ENCODE measurements at places on chromosomes 1 and 21. TPM values are rescaled to one million over a fixed set of nuclear protein-coding genes. Genes with fewer than 3 reads are reported as not detected.

- no peak for DNase-seq
These were observed 64.0 kb downstream of the SLC9A1 start for GRCh38 chr1:27090911-27091310.

The FBXO2 gene
- not detected for total RNA-seq

GRCh38 chr1:37362594-37363385, 111.6 kb upstream of the ZC3H12A start:
- no peak for DNase-seq

DNA sequence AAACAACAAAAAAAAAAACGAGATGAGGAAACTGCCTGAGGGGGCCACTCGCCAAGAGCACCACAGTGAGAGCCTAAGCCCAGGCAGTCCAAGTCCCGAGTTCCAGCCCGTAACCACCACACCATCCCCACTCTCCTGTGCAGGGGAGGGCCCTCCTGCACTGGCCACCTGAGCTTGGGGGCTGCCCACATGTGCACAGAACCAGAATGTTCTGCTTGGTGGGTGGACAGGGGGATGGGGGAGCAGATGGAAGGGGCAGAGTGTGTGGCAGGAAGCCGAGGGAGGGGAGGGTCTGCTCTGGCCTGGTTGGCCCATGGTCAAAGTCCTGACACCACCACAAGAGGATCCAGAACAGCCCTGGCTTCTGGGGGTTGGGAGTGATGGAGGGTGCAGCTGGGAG, 17.6 kb downstream of the ADPRS start:
- no peak for DNase-seq

The CYP4Z1 gene
- not detected for total RNA-seq

GRCh38 chr1:207495801-207496792, at the start of gene CR1:
Gene CR1, plus strand, starts transcription at chr1:207496157. Its CDS starts 111 bp downstream, at chr1:207496268.
- no peak for DNase-seq

- DNase-seq, result no peak
These were observed 217.8 kb downstream of the PTPRC start for GRCh38 chr1:198856601-198857000.

DNA sequence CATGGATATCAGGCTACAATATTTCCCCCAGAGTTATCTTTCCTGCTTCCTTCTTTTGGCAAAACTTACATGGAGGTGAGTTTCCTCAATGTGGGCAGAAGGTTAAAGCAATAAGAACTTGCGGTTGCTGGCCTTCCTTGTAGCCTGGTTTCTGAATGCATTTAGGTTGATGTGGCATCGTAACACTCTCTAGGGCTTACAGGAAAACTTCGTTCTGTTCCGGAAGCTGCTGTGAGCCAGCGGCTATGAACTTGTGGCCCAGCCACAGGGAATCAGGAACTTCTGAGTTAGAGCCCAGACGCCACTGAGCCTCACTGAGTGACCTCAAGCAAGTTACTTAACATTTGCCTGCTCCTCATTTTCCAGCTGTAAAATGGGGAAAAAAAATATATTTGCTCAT, 623.4 kb upstream of the ADAMTS5 start:
- no peak for DNase-seq
